Pulmonary artery endothelial cell (primary cell): ENCODE measurements at places on chromosomes 11 and 22. TPM values are rescaled to one million over a fixed set of nuclear protein-coding genes. Genes with fewer than 3 reads are reported as not detected.

Gene LGALS12
- not detected in 2 replicates for total RNA-seq

Gene OR51B5
- total RNA-seq, result not detected in 2 replicates

Gene OTOG
- not detected in 2 replicates for total RNA-seq

Gene SYT7
- total RNA-seq, result under 0.01 and 0.18 TPM in 2 replicates

Gene OR5A1
- not detected in 2 replicates for total RNA-seq

Gene UCP2
- total RNA-seq, result 0.59 and 1.1 TPM in 2 replicates

Gene MS4A7
- not detected in 2 replicates for total RNA-seq

Gene DCDC1
- total RNA-seq, result 0.07 TPM in 1 of 2 replicates, not detected in the other

Gene C11orf86
- not detected in 2 replicates for total RNA-seq

Gene STK33
- total RNA-seq, result 0.11 and 0.33 TPM in 2 replicates

Gene FOLH1
- 0.07 TPM in 1 of 2 replicates, not detected in the other for total RNA-seq

Gene CCDC86
- 23.9 and 33.9 TPM in 2 replicates for total RNA-seq

DNA sequence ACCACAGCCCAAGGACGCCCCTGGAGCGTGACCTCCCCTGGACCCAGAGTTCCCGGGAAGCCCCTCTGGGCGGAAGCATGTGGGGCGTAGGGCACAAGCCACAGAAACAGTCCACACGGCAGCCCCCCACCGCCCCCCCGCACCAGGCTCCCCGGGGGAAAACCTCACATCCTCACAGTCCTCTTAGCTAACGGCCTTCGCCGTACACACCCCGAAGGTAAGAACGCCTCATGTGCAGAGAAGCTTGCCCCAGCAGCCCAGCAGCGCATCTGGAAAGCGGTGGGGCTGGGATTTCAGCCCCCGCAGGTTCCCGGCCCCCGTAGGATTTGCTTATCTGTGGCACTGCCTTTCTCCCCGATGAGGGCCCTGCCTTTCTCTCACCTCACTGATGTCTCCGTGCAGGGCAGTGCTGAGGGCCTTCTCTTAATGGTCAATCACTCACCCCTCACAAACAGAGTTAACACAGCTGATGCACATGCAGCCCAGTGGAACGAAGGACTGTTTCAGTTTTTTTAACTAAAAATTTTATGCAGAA lies 309.2 kb downstream of the BRD1 start:
- DNase-seq, result no peak

DNA sequence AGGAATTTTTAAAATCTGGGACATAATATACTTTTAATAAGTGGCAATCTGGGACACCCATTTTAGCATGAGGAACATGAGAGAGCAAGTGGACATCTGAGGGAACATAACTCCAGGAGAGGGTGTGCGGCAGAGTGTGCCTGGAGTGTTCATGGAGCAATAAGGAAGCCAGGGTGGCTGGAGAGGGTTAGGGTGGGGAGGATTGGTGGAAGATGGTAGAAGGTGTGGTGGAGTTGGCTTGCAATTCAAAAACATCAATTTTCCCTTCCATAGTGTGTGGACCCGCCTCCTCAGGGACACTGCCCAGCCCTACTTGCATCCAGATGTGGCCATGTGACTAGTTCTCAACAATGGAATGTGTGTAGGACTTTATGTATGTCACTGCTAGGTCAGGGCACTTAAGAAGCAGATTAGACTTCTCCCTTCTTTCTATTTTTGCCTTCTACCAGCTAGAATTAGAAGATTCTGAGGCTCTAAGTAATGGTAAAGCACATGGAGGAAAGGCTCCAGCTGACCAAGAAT lies 4.4 kb upstream of the DENND5A start:
- DNase-seq, result no peak

DNA sequence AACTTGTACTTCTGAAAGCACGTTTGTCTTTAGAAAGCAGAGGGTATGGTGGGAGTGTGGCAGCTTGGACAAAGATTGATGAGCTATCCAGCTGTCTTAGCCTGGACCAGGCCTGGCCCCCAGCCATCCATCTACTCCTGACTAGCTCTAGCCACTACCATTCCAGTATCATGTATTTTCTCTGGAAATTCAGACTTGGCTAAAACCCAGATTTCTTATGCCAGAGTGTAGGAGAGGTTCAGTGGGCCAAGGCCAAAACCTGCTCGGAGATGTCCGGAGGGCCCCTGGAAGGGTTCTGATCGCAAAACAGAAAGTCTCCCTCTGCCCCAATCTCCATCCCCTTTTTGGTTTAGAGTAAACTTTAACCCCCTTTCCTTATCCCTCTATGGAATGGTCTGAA lies 24.8 kb upstream of the MTCH2 start:
- DNase-seq, result no peak

GRCh38 chr11:110130642-110131238 lies 37.5 kb downstream of the ZC3H12C start:
- DNase-seq, result no peak

- no peak for DNase-seq
Observed at GRCh38 chr11:504053-504993, 2.7 kb downstream of the RNH1 start.

- DNase-seq, result no peak
Observed at GRCh38 chr11:119155733-119156492, 7.1 kb downstream of the ABCG4 start.

GRCh38 chr11:60221181-60221580 lies 21.8 kb downstream of the MS4A4E start:
- no peak for DNase-seq

DNA sequence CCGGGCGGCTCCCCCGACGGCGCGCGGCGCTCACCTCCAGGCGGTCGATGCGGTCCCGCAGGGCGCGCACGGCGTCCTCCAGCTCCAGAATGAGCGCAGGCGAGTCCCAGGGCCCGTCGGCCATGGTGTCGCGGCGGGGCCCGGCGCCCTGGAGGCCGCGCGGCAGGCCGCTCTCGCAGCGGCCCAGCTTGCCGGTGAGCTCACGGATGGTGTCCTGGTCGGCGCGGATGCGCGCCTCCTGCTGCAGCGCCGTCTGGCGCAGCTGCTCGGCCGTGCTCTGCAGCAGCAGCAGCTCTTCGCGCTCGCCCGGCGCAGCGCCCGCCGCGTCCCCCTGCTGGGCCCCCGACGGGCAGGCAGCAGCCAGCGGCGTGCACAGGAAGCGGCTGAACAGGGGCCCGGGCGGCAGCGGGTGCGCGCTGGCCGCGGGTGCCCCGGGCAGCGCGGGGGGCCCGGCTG lies 599 bp downstream of the NPTXR start:
- DNase-seq, result no peak

DNA sequence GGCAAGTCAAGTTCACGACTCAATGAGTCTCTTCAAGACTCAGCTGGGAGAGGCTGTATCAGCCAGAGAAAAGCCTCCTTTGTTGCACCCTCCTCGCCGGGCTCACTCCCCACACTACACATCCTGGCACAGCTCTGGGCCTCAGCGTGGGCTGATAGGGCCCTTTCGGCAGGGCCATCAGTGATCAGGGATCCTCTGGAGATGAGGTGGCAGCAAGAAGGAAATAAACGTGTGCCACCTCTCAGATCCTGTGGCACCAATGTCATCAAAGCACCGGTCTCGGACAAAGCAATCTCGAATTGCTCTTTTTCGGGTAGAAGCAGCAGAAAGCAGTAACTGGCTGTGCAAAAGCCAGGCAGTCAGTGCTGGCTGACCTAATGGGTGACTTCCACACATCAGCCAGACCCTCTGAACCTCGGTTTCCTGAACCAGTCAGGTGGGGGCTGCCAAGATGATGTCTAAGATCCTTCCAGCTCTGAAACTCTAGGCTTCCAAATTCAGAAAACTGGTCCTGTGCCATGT lies 2.1 kb downstream of the EHD1 start:
- no peak for DNase-seq

DNA sequence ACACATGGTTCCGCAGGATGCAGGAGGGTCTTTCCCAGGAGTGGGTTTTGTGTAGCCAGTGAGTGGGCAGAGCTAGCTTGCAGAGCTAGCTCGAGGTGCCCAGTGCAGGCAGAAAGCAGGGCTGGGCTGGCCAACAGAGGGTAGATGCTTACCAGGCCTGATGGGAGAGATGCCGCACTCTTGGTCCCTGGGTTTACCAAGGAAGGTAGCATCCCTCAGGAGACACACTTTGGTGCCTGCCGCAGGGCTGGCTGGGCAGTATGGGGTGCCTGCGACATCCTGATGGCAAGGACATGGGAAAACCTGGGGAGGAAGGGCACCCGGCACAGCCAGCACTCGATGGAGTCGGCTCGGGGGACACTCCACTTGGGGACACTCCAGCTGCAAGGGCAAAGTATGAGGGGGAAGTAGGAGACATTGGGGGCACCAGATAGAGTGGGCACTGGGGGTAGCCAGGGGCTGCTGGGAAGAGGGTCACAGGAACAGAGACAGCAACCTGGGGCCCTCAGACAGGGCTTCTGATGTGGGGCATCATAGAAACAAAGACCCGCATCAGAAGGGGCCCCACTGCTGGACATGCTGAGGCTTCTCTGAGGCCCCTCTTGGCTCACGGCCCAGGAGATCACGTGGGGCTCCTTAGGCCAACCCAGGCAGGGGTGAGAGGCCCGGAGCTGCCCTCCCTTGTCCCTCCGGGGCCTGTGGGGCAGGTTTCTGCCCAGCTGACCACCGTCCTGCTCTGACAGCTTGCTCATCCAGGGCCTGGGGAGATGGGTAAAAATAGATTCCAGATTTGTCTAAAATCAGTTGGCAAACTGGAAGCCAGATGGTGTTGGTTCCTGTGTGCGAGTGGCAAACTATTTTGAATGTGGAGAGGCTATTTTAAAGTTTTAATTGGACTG lies 89.8 kb downstream of the MORC2 start:
- DNase-seq, result no peak

- no peak for DNase-seq
Observed at GRCh38 chr11:45037434-45038005, 86.8 kb upstream of the TP53I11 start.

- DNase-seq, result no peak
Observed at GRCh38 chr22:17035246-17035645, 27.2 kb upstream of the GAB4 start.

DNA sequence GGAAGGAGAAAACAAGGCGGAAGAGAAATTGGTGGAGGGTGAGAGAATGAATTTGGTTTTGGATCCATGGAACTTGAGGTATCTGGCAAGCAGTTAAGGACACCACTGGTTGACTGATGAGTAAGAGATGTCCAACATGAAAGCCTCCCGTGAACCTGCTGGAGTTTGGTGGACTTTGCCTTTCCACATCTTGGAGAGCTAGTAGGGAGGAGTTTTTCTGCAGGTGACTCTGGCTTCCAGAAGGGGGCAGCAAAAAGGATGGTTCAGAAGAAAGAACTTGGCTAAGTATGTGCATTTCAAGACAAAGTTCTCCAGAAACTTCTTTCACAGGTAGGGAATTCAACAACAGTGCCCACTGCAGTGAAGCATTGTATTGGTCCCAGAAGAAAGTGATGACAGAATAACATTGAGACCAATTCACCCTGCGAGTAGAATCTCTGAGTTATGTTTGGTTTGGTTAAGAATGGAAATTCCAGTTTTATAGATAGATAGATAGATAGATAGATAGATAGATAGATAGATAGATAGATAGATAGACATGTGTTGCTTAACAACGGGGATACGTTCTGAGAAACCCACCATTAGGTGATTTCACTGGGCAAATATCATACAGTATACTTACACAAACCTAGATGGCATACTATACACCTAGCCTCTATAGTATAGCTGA lies 28.5 kb downstream of the DCDC1 start:
- DNase-seq, result no peak

DNA sequence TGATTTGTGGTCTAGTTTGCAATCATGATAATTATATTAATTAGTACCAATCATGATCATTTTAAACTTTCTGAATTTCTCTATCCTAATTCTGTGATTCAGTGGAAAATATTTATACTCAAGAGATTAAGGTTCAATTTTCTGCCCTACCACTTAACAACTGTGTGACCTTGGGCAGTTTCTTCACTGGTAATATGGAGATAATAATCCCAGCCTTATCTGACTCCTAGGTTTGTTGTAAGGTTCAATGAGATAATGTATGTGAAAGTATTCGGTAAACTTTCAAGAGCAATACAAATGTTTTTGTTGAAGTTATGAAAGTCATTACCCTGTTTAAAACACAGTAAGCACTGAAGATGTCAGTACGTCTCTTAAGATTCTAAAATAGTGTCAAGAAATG lies 36.3 kb downstream of the CSTPP1 start:
- no peak for DNase-seq

DNA sequence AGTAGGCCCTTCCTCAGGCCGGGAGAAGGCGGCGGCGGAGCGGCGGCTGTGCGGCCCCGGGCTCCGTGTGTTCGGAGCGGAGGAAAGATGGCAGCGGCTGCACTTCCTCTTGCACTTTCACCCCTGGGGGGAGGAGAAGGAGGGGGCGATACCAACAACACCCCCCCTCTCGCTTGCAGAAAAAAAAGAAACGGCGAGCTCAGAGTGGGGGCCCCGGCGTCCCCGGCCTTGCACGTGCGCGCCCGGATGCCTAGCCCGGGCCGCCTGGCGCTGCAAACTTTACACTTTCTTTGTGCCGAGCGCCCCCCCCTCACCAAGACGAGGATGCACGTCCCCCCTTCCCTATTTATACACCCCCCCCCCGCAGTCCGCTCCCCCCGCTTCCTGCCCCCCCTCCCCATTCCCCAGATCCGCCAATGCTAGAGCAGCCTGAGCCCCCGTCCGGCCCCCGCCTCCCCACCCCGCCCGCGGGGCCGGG lies at the start of gene PATZ1:
PATZ1 (minus strand) TSS at position 92 of the 478 bp plus-strand sequence. CDS start 744 bp downstream, outside the sequence.
- DNase-seq, result peak; percentile 36

DNA sequence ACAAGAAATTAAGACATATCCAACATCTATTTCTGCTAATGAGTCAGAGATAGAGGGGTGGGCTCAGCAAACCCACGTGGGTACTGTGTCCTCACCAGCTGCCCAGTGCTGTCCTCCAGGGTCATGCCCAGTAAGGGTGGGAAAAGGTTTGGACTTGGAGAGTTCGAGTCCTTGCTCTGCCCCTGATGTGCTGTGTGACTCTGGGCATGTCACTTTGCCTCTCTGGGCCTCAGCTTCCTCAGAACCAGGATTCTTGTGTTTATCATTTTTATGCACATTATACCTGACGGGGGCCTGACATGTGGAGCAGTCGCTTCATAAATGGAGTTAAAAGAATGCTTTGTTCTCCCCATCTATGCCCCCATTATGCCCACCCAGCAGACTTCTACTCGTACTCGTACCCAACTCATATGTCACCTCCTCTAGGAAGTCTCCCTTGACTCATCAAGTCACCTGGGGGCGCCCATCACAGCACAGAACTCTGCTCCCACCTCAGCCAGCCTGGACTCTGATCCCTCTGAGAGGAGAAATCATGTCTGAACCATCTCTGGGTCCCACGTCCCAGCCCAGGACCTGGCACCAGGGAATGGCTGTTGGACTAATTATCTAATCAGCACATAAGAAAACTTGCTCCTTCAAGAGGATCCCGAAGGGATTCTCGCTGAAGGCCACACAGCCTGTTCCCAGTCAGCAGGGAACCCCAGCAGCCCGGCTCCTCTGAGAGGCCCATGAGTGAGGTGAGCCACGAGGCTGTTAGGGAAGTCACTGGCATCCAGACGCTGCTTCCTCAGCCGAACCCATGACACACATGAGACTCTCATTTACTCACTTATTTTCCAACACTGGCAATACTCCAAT lies 38.7 kb upstream of the TSKU start:
- no peak for DNase-seq

- DNase-seq, result no peak
Observed at GRCh38 chr11:75445315-75445953, 12.4 kb upstream of the KLHL35 start.

DNA sequence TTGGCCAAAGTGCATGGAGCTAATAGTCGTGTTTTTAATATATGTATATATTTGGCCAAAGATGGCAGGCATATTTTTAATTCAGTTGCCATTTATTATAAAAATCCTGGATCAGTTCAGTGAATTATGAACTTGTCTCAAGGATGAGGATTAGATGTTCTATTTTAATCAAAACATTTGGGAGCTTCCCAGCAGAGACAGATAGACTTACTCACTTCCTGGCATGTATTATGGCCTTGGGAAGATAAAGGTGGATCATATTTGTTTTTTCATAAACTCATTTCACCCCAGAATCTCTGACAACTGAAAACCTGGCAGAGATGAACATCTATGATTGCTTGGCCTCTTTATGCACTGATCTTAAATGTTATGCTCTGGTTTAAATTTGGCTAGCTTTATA lies 148.8 kb downstream of the NCAM1 start:
- DNase-seq, result no peak
